ENCODE measurements at places on chromosomes 2 and 18. TPM values are rescaled to one million over a fixed set of nuclear protein-coding genes. Genes with fewer than 3 reads are reported as not detected.

The NOL4 gene
- not detected for total RNA-seq

DNA sequence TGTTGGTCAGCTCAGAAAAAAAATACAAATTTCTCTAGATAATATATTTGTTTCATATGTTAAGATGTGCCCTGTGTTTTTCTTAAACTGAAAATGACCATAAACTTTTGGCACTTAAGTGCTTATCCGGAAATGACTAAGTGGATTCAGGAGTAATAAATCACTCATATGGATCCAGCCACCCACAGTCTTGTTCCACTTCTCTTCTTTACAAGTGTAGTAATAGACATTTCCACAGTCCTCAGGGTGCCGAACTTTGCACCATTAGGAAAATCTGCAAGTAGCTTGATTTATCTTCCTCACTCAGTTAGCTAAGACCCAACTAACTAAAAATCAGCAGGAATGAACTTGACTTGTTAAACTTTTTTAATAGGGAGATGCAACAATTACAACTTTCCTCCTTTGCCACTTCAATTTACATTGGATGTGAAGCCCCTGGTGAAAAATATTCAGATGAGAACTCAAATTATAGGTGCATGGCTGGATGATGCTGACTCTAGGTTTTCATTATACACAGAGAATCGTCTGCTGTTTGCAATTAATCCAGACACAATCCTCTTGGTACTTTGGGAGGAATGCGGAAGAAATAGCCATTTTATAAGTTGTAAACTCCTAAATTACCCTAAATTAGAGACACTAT lies 322.5 kb downstream of the ARHGAP15 start:
- H3K4me1 ChIP-seq = no peaks in the 10 kb centered on the region

DNA sequence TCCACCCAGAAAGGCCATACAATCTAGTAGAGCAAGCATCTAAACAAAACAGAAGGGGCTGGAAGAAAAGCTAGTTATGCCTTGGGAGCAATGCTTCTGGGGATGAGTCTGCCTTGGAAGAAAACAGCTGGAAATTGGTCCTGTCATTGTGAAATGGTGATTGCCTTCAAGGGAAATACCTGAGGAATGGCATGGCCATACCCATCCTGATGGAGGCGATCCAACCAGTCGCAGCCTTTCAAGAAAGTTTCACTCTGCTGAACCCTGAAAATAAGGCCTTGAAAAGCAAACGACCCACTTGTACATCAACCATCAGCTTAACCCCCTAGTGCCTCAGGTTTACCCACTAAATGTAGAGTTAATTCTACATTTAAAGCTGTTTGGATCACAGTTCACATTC lies 72.6 kb upstream of the PID1 start:
- DNase-seq = no peak
- no peak overlapping the region for H3K4me3 ChIP-seq
- no peak overlapping the region for H3K27ac ChIP-seq
- H3K36me3 ChIP-seq = no peaks in the 10 kb centered on the region

- H3K27me3 ChIP-seq = no peaks in the 10 kb centered on the region
- DNase-seq = peak; percentile 73
- H3K4me1 ChIP-seq = no peaks in the 10 kb centered on the region
- H3K4me3 ChIP-seq = no peak overlapping the region
These were observed 31.1 kb downstream of the HDAC4 start for GRCh38 chr2:239369631-239370161.

DNA sequence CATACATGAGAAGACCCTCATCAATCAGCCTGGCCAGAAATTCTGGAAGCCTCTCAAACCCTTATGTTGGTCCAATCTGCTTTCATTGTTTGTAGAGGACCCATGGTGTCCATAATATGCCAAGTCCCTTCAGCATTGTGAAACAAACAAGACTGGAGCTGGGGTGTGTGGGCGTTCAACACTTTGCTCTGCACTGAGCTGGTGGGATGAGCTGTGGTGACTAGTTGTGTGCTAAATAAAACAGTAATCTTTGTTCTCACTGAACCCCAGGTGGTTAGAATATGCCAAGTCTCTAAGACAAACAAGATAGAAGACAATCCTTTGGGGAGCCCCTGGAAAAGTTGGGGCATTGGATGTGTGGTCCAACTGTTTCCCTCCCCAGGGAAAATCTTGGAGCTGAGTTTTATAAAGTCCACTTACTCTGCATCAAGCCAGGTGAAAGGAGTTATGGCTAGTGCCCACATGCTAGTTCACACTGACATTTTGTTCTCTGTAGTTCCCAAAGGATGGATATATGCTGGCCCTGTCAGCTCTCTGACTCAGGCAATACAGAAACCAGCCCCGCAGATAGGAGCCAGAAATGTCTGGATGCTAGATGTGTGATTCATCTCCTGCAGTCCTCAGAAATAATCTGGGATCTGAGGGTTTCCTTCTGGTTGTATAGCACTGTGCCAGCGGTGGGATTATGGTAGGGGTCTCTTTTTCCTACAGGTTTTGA lies 260.2 kb downstream of the TMX3 start:
- no peak for DNase-seq
- no peak overlapping the region for H3K27ac ChIP-seq

Data from upper lobe of right lung (tissue), 1 donor.